ENCODE measurements at places on chromosomes 7 and 10.

GRCh38 chr7:142797391-142798377 lies 26.9 kb downstream of the PRSS2 start:
- no peak for DNase-seq

- no peak for DNase-seq
These were observed 131.6 kb downstream of the DIP2C start for GRCh38 chr10:557792-558328.

DNA sequence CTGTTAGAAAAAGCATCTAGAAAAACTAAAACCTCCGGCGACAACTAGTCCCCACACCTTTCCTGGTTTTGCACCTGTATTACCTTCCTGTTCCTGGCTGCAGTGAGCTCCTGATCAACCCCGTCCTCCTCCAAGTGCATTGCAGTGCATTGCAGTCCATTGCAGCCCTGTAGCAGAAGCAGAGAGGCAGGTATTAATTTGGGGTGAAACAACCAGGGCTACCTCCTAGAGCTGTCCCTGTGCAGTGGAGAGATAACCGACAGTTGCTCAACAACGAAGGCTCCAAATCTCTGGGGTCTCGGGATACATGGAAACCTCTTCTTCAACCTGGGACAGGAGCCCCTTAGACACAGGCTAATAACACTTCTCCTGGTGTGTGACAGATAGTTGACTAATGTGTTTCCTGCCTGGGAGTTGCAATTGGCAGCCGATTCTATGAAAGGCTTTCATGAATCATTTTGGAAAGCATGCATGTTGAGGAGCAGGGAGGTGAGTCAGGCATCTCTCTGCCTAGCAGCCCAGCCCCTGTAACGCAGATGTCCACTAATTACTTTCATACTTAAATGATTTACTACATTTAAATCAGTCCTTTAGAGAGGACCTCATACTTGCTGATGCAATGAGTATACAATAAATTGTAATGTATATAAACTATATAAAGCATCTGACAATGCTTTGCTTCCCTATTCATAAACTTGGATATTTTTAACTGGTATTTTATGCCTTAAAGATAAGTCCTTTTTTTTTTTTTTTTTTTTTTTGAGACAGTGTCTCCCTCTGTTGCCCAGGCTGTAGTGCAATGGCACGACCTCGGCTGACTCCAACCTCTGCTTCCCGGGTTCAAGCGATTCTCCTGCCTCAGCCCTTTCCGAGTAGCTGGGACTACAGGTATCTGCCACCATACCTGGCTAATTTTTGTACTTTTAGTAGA lies 59.0 kb downstream of the PRR15 start:
- no peak for DNase-seq

- DNase-seq, result no peak
These were observed 54.4 kb downstream of the MCMBP start for GRCh38 chr10:119817991-119818888.

GRCh38 chr10:82544377-82544776 lies 669.4 kb downstream of the NRG3 start:
- DNase-seq, result no peak

- DNase-seq, result no peak
These were observed 3.7 kb downstream of the LRRC4 start for GRCh38 chr7:128027485-128027980.

- DNase-seq, result no peak
These were observed 204.9 kb upstream of the PTER start for GRCh38 chr10:16231734-16232435.

GRCh38 chr10:132478341-132479023 lies 59.1 kb upstream of the INPP5A start:
- DNase-seq, result no peak

DNA sequence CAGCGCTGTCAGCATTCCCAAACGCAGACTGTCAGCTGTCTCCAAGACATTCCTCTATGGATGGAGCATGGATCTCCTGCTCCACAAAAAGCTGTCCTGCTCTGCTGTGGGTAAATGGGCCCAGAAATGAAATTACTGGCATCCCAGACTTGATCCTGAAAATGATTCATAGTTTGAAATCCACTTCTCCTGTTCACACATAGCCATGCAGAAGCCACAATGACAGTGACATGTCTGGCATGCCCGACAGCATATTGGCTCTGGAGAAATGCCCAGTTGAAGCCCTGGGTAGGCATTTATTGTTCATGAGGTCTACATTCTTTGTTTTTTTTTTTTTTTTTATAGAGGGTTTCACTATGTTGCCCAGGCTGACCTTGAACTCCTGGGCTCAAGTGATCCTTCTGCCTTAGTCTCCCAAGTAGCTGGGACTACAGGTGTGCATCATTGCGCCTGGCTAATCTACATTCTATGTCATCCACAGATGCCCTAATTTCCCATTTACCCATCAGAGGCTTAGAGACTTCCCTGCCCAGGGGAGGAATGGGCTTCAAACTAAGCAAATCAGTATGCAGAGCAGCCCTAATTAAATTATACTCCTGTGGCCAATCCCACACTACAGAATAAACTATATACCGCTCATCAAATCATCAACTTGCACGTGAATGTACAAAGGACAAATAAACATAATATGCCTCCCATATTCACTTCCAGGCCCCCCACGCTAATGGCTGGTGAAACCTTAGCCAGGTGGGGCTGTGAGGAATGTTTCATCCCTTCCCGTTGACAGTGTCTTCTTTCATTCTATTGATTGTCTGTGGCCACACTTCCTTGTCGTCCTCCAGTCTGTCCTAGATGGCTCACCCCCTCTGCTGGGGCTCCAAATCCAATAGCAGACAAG lies 61.8 kb upstream of the EEPD1 start:
- DNase-seq, result no peak

DNA sequence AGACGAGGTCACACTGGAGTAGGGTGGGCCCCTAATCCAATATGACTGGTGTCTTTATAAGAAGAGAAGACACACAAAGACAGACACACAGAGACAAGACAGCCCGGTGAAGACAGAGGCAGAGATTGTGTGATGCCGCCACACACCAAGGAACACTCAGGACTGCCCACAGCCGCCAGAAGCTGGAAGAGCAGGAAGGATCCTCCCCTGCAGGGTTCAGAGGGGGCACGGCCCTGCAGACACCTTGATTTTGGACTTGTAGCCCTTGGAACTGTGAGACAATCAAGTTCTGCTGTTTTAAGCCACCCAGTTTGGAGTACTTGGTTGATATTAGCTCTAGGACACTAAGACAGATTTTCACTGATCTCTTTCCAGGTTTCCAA lies 72.1 kb upstream of the NANOS1 start:
- no peak for DNase-seq

DNA sequence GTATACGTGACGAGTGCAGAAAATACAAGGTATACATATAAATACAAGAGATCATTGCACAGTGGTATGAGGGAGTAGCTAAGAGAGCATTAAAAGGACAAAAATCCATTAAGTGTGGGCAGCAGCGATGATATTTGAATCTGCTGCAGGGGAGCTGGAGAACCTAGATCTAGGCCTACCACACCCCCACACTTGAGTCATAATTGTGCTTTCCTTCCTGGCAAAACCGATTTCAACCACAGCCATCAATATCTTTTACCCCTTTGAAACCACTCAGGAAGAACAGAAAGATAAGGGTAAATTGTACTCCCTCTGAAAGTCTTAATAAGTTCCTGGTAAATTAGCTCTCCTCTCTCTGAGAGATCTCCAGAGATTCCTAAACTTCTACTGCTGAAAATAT lies 345.0 kb downstream of the SORCS1 start:
- DNase-seq, result no peak

- DNase-seq, result no peak
These were observed 78.6 kb upstream of the SLC25A13 start for GRCh38 chr7:96400518-96400917.

- DNase-seq, result no peak
These were observed 11.1 kb upstream of the TARP start for GRCh38 chr7:38284553-38284952.

DNA sequence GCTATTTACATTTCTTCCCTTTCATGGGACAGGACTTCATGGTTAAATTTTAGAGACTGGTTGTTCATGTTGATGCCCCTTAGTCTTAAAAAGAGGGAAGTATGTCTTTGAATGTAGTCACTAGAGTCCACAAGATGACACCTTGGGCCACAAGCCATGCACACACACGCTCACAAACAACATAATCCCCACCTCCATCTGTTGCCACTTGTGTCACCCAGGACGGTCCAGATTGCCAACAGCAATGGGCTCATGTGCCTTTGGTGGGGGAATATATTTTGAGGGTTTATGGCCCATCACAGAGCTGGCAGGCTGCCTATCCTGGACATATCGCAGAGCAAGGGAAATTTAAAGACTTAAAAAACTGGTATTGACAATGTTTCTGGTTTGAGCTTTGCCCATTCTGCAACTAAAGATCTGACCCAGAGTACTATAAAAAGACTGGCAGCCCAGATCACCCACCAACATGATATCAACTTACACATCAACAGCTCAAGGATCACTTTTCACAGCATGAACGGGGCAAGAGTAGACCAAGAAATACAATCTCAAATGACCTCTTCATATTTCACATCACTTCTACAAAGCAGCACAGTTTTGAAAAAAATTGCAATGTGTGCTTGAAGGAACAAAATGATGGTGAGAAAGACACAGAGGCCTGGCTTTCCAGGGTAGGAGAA lies 50.5 kb downstream of the STRA8 start:
- no peak for DNase-seq

- no peak for DNase-seq
These were observed 866.3 kb downstream of the CCSER2 start for GRCh38 chr10:85194706-85195105.

DNA sequence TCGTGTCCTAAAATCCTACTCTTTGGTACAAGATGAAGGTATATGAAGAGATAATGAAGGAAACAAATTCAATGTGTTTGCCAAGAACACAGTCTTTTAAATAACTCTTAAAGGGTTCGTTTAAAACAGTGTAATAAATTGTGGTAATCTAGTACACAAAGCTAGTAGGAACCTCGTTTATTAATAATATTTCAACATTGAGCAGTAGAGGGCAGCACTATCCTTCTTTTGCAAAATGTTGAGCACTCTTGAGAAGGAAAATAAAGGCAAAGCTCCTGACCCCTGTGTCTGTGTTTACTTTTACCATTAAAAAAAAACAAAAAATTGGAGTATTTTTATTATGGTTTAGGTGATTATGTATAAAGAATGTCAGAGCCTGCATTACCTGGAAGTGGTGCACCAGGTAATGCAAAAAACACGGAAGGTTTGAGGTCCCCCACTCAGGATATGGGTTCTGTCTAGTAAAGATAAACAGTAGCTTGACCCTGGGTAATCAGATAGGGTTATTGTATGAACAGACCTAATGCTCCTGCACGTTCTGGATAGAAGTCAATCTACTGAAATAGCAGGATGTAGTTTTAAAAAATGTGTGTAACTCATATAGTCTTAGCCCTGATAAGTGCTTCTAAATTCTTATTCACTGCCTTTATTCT lies 5.7 kb upstream of the GOT1 start:
- no peak for DNase-seq

DNA sequence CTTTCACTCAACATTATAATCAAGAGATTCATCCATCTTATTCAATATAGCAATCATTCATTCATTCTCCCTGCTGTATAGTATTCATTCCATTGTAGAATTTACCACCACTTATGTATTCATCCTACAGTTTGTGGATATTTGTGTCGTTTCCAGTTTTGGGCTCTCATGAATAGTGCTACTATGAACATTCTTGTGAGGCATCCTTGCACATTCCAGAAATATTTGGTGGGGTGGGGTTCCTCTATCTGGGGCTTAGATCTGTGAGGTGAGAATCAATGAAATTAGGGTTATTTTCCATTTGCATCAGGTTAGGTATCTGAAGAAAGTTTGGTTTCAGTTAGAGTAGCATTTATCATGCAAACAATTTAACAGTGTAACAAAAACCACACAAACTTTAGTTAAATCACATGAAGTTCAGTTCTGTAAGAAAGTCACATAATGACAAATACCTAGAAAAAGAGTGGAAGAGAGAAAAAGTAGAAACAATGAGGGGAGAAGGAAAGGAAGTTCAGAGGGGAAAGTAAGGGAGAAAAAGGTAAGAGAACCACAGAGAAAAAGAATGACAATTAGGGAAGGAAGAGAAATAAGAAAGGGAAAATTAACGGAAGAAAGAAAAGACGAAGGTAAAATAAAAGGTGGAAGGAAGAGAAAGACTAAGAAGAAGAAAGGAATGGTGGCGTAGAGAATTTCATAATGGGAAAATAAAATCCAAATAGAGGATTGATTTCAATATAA lies 25.3 kb upstream of the CBLL1 start:
- DNase-seq, result no peak

DNA sequence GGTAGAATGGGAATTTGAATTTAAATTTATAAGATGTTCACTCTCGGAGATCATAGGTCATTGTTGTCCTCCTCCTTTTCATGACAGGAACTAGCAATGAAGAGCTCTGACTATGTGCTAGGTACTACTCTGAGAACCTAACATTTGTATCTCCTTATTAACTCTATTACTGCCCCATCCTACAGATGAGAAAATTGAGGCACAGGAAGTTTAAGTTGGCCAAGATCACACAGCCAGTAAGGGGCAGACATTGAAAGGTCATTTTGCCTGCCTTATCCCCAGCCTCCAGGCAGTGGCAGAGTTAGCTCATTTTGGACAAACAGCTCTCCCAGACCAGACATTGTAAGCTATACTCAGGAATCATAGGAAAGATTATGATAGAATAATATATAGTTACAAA lies 6.0 kb downstream of the SRGN start:
- DNase-seq, result no peak

GRCh38 chr10:62433181-62433692 lies 59.1 kb downstream of the ZNF365 start:
- DNase-seq, result no peak

GRCh38 chr7:47195641-47196040 lies 386.3 kb downstream of the TNS3 start:
- no peak for DNase-seq

DNA sequence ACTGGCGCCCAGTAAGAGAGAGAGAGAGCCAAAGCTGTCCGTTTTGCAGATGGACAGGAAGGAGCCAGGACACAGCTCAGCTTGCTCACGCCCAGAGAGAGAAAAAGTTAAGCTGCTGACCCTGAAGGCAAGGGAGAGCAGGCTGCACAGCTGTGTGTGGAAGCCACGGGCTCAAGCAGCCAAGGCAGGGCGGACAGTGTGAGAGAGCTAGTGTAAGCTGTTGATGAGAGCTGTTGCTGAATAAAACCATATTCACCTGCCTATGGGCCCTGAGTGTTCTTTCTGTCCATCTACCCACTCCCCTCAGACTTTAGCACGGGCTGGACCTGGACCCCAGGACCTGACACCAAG lies 5.4 kb downstream of the INMT start:
- no peak for DNase-seq

DNA sequence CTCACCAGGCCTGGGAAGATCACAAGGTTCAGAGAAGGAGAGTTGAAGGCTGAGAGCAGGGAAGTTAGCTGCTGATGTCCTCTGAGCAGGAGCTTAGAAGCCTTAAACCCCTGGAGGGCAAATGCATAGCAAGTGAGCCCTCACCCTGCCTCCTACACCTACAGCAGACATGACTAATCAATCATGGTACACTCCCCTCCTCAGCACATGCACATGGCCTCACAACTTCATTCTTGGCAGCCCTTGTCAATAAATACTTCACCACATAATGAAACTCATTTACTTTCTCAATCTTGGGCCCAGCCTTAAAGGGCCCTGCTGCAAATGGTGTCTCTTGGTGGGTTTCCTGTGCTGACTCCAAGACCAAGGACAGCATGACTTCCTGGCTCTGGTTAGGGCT lies 12.9 kb downstream of the MMRN2 start:
- DNase-seq, result no peak

Data from stimulated activated CD4-positive, alpha-beta T cell treated with anti-CD3 and anti-CD28 coated beads, Interleukin-1b, Interleukin-23, amount 100 ng/mL, for 1 hour (primary cell).